ENCODE measurements at places on chromosomes 11 and 22.

DNA sequence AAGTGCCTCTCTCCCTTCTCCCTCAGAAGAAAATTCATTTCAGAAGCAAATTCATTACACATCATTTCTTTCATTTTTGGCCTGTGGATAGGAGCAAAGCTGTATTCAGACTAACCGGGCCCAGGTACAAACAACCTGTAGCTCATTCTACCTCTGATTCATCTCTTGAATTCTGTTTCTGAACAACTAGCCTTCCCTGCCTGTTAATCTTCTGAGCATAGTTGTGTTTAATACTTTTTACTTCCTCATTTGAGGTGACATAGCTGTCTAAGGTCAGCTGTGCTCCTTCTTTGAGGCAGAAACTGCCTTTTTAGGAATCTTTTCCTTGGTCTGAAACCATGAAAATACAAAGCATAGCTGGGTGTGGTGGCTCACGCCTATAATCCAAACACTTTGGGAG, 12.6 kb upstream of the IL18BP start:
- no peak for DNase-seq

DNA sequence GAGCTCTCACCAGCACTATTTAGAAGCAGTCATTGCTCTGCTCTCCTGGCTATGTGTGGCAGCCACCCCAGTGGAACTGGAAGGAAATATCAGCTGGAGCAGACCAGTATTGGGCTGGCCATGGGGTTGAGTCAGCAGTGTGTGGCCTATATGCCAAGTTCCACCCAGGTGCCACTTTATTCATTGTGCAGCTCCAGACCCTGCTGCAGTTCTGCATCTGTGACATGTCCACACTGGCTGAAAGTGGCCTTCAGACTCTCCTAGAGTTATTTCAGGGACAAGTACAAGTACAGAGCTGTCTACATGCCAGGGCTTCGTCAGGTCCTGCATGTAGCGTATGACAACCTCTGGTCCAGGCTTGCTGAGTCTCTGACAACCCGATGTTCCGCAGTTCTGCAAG, 55.2 kb downstream of the CABIN1 start:
- DNase-seq, result no peak

DNA sequence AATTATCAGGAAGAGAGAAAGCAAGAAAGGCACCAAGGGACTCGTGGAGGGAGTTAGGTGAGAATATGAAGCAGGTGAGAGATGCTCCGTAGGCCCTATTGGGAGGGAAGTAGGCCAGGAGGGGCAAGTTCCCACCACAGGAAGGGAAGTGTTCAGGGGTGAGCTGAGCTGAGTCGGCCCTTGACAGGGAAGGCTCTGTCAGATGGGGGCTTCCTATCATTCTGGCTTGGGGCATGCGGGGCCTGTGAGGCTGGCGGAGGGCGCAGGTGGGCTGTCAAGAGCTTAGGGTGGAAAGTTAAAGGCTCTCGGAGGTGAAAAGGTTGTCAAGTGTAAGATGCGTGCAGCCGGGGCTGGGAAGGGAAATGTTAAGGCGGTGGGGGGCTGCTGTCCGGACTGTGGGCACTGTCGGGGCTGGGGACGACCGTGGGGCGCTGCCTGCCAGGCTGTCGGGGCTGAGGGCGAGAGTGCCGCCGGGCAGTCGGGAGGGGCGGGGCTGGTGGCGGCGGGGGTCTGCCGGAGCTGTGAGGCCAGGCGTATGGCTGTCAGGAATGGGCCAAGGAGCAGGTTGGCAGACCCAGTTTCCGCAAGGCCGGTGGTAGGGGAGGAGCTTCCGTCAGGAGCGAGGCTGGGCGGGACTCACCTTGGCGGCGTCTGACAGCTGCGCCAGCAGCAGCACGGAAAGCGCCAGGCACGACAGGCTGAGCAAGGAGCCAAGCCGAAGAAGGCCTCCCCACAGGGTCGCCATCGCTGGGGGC, 496 bp downstream of the TMEM9B start:
- DNase-seq, result peak; percentile 74

- DNase-seq, result no peak
Measured at GRCh38 chr22:48276994-48277867, 1514.8 kb downstream of the TBC1D22A start.

DNA sequence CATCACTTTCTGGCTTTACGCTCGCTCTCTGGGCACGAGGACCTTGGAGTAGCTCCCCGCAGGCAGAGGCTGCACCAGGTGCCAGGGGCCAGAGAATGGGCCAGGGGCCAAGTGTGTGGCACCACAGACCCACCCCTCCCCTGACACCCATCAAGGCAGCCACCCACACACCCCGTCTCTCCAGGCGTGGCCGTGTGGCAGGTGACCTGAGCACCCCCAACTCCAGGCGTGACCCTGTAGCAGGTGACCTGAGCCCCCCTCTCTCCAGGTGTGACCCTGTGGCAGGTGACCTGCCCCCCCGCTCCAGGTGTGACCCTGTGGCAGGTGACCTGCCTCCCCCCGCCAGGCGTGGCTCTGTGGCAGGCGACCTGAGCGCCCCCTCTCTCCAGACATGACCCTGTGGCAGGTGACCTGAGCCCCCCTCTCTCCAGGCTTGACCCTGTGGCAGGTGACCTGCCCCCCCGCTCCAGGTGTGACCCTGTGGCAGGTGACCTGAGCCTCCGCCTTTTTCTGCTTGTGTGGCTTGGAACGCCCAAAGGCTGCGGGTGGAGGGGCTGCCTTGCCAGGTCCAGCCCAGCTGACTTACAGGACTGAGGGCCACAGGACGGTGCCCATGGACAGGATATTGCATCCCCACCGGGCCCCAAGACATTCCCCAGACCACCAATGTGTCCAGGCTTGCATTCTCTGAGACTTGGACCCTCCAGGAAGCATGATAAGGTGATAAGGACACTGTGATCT, 667.2 kb downstream of the BRD1 start:
- DNase-seq, result no peak

DNA sequence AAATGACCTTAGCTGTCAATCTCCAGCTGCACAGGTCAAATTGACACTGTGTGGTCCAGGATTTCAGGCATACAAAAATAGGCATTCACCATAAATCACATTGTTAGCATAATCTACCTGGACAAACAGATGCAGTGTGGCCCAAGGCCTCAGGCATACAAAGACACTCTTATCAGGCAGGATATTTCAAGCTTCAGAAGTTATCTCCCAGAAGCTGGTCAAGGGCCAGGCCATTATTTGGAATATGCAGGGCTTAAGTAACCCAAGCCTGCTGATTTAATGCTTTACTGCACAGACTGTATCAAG, 25.5 kb upstream of the HORMAD2 start:
- no peak for DNase-seq

DNA sequence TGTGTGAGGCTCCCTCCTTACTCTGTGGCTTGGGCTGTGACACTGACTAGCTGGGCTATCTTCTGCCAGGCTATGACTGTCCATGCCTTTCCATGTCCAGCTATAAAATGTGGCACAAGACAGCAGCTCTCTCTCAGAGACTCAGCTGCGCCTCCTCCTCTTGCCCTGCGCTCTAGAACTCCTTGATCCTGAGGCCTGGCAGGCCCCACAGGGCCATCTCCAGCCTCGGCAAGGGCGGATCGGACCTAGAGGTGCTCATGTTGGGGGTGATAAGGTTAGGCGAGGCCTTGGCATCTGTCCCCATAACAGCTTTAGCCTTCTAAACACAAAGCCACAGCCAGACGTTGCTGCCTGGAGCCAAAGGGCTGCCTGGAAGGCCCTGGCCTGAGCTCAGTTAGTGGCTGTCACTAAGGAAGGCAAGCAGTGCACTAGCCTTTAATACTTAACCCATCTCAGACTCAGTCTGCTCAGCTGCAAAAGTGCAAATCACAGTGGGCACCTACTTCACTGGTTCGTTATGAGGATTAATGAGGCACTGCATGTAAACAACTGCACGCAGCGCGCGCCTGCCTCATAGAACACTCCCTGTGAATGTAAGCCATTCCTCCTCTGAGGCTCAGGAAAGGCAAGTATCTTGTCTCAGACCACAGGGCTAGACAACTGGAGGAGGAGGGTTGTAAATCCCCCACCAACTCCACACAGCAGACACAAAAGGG, 1.2 kb downstream of the GUCD1 start:
- no peak for DNase-seq

GRCh38 chr22:19913337-19913936, 28.1 kb upstream of the COMT start:
- no peak for DNase-seq

DNA sequence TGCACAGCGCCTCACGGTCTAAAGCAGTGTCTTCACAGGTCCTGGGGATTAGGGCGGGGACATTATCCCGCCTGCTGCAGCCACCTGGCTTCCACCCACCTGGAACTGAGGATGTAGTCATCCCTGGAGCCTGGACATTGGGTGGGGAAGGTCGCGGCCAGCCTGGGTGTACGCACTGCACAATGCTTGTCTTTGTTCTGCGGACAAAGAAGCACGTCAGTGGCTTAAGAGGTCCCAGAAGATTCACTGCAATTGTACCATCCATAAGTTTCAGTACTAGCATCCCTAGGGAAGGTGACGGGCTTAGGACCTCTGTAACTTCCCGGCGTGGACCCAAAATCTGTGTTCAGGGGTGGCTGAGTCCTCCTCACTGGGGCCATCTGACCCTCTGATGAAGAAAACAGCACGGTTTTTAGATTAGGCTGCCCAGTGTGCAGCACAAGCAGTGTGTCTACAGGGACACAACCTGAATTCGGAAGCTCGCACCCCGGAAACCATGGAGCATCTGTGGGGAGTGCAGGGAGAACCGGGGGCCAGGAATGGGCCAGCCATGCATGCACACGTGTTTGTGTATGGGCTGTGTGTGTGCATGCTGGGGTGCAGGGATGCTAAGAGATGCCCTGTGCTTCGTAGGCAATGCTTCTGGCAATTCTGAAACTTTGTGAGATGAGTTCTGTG, 342.6 kb upstream of the B3GAT1 start:
- no peak for DNase-seq

- DNase-seq, result no peak
Measured at GRCh38 chr11:60878245-60879101, 11.1 kb downstream of the ZP1 start.

DNA sequence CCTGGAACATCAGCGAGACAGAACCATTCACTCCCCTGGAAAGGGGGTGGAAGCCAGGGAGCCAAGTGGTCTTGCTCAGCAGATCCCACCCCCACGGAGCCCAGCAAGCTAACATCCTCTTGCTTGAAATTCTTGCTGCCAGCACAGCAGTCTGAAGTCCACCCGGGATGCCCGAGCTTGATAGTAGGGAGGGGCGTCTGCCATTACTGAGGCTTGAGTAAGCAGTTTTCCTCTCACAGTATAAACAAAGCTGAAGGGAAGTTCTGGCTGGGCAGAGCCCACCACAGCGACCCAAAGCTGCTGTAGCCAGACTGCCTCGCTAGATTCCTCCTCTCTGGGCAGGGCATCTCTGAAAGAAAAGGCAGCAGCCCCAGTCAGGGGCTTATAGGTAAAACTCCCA, 764.8 kb upstream of the LUZP2 start:
- no peak for DNase-seq

GRCh38 chr11:90449606-90450005, 226.8 kb upstream of the CHORDC1 start:
- no peak for DNase-seq

DNA sequence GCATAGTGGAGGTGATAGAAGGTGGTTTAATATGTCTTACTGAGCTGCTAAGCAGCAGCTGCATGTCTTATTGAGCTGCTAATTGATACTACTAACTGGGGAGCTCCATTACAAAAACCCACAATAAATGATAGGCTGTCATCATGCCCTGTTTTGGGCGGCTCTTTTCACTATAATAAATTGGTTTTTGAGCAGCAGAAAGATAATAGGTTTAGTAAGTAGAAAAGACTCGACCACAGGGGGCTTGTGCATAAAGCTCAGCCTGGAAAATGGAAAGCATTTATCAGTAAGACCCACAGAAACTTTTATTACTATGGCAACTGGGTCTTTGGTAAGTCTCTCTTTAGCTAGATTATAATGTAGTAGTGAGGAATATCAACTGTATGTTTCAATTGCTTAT, 117.6 kb downstream of the LDLRAD3 start:
- no peak for DNase-seq

- no peak for DNase-seq
Measured at GRCh38 chr11:818396-819128, at the start of gene PNPLA2. PNPLA2 (plus strand) TSS chr11:818914; CDS start chr11:819719, 805 bp downstream.

- no peak for DNase-seq
Measured at GRCh38 chr22:17234144-17234623, 14.9 kb upstream of the ADA2 start.

GRCh38 chr11:130370845-130371590, 56.3 kb upstream of the ZBTB44 start:
- DNase-seq, result no peak

- DNase-seq, result no peak
Measured at GRCh38 chr11:110818032-110818687, 105.9 kb upstream of the ARHGAP20 start.

GRCh38 chr11:24155792-24156191, 341.1 kb upstream of the LUZP2 start:
- no peak for DNase-seq

GRCh38 chr11:44824300-44824704, 97.5 kb downstream of the TSPAN18 start:
- DNase-seq, result no peak

DNA sequence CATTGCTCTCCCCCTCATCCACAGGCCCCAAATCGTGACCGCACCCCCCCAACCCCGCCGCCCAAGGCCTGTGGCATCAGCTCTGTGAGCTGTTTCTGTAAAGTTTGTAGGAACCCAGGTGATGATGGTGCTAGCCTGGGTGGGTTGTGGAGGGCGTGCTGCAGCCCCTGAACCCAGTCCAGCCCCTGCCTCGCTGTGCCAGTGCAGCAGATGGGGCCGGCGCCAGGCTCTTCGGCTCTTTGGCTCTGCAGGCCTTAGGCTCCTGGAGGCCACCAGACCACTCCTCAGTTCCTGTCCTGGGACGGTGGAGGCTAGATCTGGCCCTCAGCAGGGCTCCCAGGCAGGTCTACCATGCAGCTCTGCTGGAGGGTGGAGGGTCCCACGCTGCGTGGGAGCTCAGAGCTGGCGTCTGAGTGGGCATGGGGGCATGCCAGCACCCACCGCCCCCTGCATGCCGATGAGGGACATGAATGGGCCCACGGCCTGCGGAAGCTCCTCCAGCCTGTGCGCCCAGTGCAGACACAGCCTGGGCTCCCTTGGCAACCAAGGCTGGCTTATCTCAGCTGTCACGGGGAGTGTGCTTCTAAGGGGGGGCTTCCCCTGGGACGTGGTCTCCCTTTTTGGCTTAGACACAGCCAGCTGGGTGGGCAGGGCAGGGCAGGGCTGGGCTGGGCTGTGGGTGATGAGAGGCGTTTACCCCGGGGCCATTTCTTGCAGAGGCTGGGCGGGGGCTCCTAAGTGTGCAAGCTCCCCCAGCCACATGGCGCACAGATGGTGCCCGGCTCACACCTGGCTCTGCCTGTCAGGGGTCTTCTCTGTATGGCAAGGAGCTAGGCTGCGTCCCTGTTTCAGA, 1187.6 kb downstream of the BRD1 start:
- no peak for DNase-seq

- DNase-seq, result no peak
Measured at GRCh38 chr22:25582946-25583345, 18.5 kb downstream of the GRK3 start.

GRCh38 chr11:762421-763072, 14.7 kb downstream of the GATD1 start:
- DNase-seq, result no peak

- no peak for DNase-seq
Measured at GRCh38 chr22:30212996-30213441, 33.5 kb downstream of the LIF start.

All from cortex of kidney (tissue), 1 donor.